ENCODE measurements at places on chromosomes 16 and 17.

GRCh38 chr17:80834893-80835275 is 156.8 kb upstream of the CHMP6 start:
- no peak for DNase-seq

DNA sequence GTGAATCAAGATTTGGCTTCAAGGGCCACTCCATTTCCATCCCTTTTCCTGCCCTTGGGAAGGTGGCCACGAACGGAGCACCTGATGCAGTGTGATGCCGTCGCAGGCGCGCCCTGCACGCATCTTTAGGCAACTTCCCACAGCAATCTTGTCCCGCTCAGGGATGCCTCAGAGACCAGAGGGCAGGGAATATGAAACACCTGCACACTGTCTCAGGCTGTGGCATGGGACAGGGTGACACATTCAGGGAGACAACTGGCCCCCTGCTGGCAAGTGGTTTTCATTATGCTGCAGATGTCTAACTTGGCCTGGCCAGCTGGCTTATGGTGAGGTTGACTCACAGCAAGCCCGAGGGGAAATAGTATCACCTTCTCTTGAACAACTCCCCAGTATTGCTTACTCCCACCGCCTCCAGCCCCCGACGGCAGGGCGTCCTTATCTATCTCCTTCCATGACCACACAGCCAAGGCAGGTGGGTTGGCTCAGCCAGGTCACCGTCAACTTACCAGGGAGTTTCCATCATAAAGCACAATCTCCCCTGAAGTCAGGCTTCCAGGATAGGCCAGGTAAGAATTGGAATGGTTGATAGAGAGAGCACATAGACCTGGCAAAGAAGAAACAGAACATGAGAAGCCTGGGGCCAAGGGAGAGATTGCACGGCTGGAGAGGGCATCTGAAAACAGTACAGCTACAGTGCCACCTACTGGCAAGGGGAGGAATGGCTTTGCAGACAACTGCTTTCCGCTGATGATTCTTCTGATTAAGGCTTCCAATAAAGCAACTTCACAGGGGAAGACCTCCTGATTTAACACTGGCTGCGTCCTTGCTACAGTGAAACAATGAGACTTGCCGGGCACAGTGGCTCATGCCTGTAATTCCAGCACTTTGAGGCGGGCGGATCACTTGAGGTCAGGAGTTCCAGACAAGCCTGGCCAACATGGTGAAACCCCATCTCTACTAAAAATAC is 21.1 kb downstream of the WIPI1 start:
- peak; percentile 45 for DNase-seq

DNA sequence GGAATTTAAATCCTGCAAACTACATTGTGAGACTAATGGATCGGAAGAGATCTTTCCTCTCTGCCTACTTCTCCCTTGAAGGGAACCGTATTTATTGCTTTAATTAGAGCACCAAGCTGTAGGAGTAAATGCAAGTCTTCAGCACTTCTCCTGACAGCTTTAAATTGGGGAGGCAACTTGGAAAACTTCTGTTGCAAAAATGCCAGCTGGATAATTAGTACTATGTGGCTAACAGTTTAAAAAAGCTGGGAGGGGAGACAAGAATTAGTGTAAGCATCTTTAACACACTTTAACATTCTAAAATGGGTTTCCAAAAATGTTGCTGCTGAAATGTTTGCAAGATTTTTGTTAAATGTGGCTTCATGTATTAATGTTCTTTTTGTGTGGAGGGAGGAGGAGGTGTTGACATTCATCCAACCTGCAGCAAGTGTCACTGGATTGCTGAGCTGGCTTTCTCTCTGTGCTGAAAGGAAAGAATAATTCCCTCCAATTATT is 108.5 kb downstream of the PCTP start:
- DNase-seq = no peak

DNA sequence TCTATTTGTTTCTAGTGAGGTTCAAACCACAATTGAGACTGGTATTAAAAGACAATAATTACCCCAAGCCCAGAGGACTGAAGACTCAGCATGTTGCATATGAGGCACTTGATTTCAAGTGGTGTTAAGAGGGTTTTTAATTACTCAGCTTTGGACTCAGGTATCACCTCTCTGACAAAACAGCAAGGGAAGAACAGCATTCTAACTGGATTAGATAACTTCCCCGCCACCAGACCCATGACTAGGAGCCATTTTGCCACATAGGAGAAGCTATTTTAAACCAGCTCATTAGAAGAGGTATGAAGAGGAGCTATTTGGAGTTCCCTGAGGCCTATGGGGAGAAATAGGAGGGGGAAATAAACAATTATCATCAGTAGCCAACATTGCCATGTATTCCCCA is 226.1 kb upstream of the TOX3 start:
- DNase-seq = no peak

- no peak for DNase-seq
These were observed 87.8 kb upstream of the NOL11 start for GRCh38 chr17:67629971-67630320.

DNA sequence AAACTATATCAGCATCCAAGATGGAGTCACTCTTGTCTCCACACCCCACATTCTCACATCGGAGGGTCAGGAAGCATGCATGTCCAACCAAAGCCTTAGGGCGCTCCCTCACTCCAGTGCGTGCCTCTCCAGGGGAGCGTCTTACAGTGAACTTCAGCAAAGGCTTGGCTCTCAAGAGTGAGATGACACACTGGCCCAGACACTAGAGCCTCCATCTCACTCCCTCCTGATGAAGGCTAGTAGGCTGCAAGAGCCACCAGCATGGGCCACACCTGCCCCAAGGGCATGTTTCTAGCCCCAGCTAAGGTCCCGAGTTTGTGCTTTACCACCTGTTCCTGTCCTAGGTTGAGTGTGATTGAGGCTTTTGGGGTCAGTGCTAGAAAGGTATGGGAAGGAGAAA is 40.5 kb downstream of the BEAN1 start:
- DNase-seq = no peak

GRCh38 chr16:71882505-71883167 is 1.3 kb downstream of the ZNF821 start:
- no peak for DNase-seq

DNA sequence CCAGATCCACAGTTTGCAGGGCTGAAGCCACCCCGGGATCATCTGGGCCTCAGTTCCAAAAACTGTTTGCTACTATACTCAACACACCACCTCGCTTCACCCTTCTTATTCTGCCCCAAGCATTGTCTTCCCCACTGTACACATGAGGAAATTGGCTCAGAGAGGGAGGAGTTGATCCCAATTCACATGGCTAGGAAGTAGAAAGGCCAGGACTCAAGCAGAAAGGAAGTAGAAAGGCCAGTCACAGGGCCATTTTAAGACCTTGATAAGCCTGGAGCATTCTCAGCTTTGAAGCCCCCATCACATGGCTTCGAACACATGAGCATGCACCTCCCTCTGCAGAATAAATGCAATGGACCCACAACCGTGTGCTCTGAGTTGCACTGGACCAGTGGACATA is 7.7 kb upstream of the PRSS22 start:
- no peak for DNase-seq

Data from GOT3 (cell line).